Esophagus muscularis mucosa (tissue), 4 donors: ENCODE measurements at places on chromosomes 5 and 9.

DNA sequence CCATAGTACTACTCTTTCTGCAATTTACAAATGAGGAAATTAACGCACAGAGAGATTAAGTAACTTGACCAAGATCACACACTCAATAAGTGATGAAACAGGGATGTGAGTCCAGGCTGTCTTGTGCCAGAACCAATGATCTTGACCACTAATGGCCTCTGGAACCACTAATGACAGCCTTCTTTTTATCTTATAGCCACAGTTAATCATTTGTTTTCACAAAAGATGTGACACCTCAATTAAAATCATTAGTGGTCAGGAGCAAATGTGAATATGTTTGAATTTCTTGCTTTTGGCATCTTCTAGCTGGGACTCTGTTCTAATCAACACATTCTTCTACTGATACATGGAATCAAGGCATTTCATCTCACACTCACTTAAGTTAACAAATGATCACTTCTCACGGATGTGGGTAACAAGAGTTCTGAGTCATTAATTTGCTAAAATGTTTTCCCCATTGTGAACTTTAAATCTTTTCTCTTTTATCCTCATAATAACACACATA, 102.7 kb upstream of the CD180 start:
- no peak for DNase-seq

DNA sequence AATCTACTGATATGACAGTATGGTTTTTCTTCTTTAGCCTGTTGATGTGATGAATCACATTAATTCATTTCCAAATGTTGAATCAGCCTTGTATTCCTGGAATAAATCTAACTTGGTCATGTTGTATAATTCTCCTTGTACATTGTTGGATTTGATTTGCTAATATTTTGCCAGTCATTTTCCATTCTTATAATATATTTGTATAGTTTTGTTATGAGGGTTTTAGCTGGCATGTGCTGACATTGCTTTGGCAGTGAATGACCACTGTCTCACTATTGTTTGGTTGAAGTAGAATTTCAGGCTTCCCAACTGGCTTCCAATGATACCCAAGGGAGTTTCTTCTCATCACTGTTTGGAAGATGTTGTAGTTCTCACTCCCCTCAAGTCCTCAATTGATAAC, 983.0 kb upstream of the PTPRD start:
- no peak for DNase-seq

DNA sequence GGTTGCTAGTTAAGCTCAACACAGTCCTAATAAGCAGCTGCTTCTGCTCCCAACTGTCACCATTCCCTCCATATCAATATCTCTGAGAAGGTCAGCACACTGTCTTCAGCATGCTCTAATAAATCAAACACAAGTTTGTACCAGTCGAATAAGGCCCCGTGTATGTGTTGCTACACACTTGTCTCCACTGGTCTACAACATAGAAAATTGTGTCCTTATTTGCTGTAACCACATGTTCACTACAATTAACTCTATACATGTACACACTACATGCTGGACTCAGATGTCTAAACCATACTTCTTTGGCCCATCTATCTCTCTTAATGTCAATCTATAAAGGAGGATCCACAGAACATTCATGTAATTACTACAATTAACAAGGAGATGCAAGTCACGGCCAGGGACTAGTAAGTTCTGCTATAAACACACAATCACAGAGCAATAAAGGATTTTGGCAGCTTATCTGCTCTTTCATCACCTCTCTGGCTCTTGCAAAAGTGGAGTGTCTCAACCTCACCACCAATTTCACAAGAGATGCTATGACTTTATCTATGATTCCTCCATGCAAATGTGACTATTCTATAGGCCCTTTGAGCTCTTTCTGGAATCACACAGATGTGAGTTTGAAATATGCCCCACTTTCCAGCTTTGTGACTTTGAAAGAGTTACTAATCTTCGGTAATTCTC, 143.9 kb downstream of the SEMA5A start:
- DNase-seq, result no peak

GRCh38 chr5:31536873-31537272, 4.8 kb downstream of the C5orf22 start:
- DNase-seq, result no peak

DNA sequence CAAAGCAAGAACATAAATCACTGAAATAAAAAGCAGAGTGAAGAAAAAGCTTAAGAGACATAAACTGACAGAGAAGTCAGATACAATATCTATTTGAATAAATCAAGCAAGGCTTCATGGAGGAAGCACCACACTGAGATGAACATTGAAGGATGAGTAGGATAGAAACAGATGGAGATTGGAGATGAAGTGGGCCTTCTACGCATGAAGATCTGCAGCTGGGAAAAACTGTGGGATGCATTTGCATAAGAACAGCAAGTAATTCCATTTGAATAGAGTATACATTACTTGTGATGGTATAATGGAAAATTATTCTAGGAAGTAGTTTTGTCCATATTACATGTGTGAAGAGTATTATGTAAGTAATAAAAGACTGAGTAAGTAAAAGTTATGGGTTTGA, 16.5 kb downstream of the NMUR2 start:
- no peak for DNase-seq

DNA sequence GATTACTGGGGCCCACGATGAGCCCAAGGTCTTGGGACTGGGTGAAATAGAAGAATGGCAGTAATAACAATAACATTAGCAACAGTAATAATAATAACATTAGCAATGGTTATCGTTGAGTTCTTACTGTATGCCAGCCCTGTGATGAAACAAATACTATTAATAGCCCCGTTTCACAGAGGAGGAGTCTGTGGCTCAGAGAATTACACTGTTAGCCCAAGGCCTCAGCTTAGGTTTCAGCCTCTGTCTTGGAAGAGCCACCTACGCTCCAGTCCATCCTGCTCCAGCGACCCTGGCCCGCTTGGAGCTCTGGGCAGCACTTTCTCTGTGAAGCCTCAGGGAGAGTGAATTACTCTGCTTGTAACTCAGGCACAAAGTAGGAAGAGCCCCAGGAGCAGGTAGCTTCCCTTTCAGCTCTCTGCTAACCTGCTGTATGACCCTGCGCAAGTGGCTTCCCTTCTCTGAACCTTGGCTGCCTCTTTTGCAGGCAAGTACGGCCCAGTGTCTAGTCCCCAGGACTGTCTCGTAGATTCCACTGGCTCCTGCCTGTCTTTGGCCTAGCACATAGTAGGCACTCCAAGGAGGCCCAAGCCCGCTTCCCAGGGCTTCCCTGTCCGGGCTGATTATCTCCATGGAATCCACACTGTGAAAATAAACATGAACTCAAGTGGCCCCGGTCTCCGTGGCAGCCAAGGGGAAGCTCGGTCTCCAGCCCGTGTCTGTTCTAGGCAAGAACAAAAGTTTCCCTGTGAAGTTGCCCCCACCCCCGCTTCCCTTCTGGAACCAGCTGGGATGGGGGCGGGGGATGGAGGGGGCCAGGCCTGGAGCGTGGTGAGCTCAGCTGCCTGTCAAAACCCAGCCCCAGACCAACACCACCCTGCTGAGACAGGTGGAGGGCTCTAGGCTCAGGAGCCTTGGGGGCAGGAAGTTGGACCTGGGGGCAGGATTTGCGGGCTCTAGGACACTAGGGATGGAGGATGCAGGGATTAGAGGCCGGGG, 26.2 kb upstream of the LMX1B start:
- DNase-seq, result no peak

GRCh38 chr5:16350816-16351215, 114.8 kb downstream of the ZNF622 start:
- no peak for DNase-seq

- DNase-seq, result no peak
These were observed 174.3 kb downstream of the CDH12 start for GRCh38 chr5:22678886-22679285.

GRCh38 chr9:10148796-10149195, 464.0 kb downstream of the PTPRD start:
- no peak for DNase-seq

GRCh38 chr5:150577378-150578139, 62.9 kb upstream of the SYNPO start:
- no peak for DNase-seq

DNA sequence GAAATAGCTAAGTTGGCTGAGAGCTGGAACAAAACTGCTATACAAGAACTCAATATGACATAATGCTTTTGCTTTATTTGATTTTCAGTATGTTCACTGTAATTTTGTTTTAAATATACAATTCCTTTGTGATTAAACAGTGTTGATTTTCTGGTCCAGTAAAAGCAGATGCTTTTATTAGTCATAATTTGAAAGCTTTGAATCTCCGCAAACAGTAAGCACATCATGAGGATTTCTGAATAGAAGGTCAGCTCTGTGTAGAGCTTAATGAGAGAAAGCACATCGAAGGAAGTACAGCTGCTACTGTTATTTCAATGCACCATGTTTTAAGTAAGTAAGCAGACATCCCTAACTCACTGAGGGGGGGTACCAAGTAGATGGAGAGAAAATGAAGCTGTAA, 701.3 kb upstream of the ACO1 start:
- DNase-seq, result no peak

GRCh38 chr5:3329427-3329826, 266.2 kb upstream of the IRX1 start:
- no peak for DNase-seq

GRCh38 chr5:141172381-141173204, at the start of gene PCDHB7:
Gene PCDHB7 (plus strand): TSS chr5:141172644. CDS start chr5:141172836, 192 bp downstream.
- no peak for DNase-seq

GRCh38 chr5:148436029-148436428, 52.3 kb downstream of the FBXO38 start:
- no peak for DNase-seq

GRCh38 chr9:71925834-71926233, 14.4 kb downstream of the C9orf85 start:
- no peak for DNase-seq

- no peak for DNase-seq
These were observed 323.7 kb upstream of the RPS23 start for GRCh38 chr5:82601861-82602260.

- no peak for DNase-seq
These were observed 16.5 kb upstream of the TRIM14 start for GRCh38 chr9:98135558-98135934.

DNA sequence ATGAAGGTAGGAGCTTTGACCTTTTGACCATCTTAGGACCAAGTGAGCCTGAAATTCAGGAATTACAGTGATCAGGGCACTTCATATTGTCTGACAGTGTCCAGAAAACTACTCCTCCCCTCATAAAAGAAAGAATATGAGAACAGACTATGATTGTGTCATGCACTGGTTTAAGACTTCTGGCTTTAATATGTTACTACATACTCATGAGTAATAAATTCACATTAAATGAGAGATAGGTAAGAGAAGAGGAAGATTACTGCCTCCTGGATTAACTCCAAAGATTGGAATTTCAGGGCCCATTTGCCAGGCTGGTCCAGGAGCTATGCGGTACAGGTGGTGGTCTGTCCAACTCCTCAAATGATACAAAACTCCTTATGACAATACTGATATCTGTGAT, 213.5 kb upstream of the ADRA1B start:
- no peak for DNase-seq

DNA sequence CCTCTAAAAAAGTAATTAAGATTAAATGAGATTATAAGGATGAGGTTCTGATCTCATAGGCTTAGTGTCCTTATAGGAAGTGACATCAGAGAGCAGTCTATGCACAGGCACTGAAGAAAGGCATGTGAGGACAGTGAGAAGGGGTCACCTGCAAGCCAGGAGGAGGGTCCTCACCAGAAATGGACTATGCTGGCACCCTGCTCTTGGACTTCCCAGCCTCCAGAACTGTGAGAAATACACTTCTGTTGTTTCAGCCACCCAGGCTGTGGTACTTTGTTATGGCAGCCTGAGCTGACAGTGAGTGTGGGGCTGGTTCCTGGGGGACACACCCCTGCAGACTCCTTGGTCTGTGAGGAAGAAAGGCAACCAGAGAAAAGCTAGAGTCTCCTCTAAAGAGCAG, 34.7 kb upstream of the IL6ST start:
- no peak for DNase-seq

- no peak for DNase-seq
These were observed 12.8 kb downstream of the DMXL1 start for GRCh38 chr5:119083679-119084078.

DNA sequence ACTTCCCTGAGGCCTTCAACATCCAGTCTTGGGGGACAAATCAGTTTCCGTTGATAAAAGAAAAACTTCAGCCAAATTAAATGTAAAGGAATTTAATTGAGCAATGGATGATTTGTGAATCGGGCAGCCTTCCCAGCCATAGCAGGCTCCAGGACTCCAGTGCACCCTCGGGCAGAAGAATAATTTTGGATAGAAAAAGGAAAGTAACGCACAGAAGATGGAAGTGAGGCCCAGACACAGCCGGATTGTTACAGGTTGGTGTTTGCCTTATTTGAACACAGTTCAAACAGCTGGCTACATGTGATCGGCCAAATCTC, 19.1 kb downstream of the MRPL36 start:
- DNase-seq, result no peak

DNA sequence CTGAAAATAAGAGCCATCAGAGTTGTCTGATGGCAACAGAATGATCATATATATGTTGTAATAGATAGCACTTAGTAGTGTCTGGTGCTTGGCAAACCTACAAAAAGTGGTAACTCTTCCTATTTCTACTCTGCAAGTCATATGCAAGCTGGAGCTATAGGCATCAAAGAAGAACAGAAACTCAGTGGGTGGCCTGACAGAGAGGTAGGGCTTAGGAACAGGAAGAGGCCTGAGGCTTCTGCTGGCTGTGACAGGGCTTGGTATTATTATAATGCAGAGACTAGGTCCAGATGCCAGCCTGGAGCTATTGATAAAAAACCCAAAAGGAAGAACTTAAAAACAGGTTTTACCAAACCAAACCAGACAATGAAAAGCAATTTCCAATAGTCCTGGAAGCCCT, 4.4 kb upstream of the DIAPH1 start:
- no peak for DNase-seq

DNA sequence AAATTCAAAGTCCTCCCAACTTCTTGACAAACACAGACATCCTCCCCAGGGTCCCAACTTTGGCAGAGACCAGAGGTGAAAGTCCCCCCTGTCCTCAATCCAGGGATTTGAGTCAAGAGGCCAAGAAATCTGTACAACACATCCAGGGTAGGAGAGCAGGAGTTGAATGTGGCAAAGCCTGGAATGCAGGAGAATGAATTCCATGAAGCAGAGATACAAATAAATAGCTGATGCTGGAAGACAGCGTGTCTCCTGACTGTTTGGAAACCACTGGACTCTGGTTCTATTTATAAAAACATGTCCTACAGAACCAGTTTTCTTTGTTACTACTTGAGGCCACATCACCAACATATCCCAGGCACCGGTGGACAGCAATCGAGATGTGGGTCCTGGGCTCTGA, 43.7 kb upstream of the SLIT3 start:
- no peak for DNase-seq

DNA sequence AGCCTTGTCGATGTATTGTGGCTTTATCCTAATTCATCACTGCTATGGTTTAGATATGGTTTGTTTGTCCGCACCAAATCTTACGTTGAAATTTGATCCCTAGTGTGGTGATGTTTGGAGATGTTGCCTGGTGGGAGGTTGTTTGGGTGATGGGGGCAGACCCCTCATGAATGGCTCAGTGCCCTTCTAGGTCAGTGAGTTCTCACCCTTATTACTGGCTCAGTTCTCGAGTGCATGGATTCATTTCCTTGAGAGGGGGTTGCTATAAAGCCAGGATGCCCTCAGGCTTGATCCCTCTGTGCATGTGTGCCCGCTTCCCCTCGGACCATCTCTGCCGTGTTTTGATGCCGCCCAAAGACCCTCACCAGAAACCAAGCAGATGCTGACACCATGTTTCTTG, 114.4 kb downstream of the CHSY3 start:
- no peak for DNase-seq
